ENCODE measurements at places on chromosomes 7 and 10.
A peak's percentile ranks its signal among the peaks of the same experiment; 100 is the strongest.

DNA sequence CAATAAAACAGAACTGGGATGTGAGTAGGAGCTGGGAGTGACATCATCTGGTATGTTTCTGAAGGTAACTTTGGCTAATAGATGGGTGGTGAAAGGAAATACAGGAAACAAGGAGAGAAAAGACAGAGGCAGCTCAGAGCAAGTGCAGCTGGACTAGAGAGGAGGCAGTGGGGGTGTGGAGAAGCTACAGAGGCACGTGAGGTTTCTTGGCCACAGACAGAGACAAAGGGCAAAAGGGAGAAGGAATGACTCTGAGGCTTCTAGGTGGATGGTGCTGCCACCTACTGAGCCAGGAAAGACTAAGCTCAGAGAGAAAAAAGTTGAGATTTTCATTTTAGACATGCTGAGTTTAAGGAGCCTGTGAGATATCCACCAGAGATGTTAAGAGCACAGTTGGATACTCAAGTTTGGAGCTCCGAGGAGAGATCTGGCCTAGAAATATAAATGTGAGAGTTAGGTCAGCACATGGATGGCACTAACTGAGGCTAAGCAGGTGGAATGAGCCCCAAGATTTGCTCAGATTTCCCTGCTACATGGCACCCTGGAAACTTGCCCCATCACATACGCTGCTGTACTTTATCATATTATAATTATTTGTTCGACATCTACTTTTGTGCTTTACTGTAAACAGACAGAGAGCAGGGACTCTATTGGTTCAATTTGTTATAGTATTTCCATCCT is 293.0 kb upstream of the IMMP2L start:
- DNase-seq, result peak; percentile 72

GRCh38 chr10:70917226-70917625 is 28.9 kb upstream of the PCBD1 start:
- no peak for DNase-seq

DNA sequence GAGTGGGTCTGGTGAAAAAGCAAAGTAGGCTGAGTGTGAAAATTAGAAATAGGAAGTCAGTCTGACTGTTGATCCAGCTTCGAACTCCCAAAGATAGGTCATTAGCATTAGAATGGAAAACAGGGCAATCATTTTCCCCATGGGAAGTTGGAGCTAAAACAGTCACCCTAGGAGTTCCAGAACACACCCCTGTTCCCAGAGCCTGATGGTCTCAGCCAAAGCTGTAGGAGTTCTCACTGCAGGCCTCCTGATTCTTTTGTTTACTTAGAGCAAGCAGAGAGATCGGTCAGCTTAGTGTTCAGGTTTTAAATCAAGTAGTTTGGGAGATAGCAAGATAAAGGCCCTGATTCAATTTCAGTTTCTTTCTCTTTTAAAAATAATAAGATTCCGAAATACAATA is 28.8 kb upstream of the JCAD start:
- peak; percentile 16 for DNase-seq

DNA sequence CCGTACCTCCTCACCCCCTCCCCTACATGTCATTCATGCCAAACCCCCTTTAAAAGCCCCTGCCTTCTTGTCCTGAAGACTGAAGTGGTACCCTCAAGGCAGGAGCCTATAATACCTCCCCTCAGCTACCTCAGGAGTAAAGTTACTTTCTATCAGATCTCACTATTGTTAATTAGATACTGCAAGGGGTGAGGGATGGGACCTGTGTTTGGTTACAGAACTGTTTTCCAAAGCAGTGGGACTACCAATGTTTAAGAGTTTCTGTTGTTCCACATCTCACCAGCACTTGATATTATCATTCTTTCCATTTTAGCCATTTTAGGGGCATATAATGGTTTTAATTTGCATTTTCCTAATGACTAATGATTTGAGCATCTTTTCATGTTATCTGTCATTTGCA is 196.8 kb upstream of the LRRN3 start:
- no peak for DNase-seq

- DNase-seq, result no peak
These were observed 100.3 kb downstream of the CCSER2 start for GRCh38 chr10:84428711-84429110.

GRCh38 chr10:85608706-85609105 is 757.9 kb downstream of the GRID1 start:
- DNase-seq, result no peak

GRCh38 chr7:88014581-88014980 is 80.5 kb downstream of the ADAM22 start:
- no peak for DNase-seq

DNA sequence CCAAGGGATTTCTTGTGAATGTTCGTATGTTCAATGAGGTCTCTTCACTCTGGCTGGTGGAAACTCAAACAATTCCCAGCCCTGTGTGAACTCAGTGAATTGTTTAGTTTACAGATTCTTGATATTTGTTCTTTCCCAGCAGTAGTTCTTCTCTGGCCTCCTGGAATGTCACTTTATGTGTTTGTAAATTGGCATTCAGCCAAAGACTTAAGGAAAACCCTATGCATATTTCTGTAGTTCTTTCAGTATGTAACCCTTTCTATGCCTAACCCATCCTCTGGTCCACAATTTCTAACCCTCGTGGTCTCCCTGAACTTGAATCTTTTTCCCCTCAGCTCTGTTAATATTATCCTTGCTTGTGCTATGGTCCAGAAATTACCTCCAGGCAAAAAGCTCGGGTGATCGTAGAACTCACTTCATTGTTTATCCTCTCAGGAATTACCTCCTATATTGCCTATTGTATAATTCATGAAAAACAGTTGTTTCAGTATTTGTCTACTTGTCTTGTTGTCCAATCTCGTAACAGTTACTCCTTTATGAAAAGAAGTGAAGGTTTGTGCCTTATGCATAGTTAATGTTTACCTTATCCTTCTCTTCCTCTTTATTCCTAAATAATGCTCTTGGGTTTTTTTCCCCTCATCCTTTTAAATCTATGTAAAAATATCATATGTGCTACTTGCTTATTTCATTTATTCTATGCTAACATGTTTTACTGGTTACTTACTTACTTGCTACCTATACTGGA is 23.7 kb upstream of the AGR3 start:
- peak; percentile 57 for DNase-seq

DNA sequence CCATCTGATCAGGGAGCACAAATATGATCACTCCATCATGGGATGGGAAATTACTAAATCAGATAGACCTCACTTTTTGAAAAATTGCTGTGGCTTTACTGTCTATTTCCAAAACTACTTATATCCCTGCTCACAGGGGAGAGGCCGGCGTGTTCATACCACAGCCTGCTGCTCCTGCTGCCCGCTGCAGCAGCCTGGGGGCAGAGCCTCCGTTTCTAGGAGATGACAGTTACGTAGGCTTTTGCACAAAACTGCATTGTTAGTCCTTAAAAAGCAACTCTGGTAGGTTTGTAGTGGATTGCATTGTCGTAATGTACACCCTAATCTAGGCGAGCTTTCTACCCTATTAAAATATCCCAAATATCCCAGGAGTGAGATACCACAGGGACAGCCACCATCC is 203.7 kb downstream of the EBF3 start:
- DNase-seq, result no peak

- no peak for DNase-seq
These were observed 100.7 kb downstream of the NKX6-2 start for GRCh38 chr10:132685101-132685891.

DNA sequence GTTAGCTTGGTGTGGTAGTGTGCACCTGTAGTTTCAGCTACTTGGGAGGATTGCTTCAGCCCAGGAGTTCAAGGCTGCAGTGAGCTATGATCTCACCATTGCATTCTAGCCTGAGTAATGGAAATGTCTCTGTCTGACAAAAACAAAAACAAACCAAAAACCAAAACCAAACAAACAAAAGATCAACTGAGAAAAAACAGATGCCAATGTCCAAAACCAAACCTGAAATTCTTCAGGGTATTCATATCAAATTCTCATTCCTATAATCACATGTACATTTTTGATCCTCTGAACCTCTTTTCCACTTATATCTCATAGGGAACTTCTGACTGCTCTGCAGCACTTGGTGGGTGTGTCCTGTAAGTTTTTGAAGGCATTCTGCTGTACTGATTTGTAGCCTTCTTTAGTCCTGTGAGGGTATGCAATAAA is 87.0 kb downstream of the CDK6 start:
- DNase-seq, result peak; percentile 48

DNA sequence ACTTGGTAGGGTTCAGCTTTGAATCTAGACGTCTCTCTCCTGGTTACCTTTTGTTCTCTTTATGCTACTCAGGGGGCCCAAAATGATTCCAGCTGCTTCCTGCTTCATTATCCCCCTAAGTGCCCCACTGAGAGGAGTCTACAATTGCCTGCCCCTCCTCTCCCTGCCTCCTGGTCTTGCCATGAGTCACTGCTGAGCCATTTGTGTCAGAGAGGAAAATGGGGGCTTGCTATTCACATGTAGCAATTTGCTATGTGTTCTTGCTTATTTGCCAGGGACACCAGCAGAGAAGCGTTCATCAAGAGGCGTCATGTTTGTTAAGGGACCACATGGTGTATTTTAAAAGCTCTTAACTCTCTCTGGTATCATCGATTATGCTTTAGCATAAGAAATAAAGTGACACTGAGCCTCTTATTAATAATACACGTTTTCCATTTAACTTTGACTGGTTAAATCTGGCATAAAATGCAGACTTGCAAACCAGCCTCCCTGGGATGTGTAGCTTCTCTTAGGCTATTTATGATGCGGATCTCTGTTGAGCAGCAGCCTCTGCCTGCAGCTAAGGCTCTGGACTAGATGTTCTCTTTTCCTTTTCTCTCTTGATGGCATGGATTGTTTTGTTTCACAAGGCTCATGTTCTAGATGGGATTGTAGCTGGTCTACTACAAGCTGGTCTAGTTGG is 239.3 kb downstream of the AUTS2 start:
- no peak for DNase-seq

GRCh38 chr10:28849821-28850220 is 172.5 kb downstream of the BAMBI start:
- DNase-seq, result peak; percentile 43

GRCh38 chr7:106740806-106741205 is 79.8 kb upstream of the CCDC71L start:
- DNase-seq, result no peak

- DNase-seq, result no peak
These were observed 11.7 kb downstream of the PLAC9 start for GRCh38 chr10:80144067-80144695.

- DNase-seq, result peak; percentile 65
These were observed 22.2 kb downstream of the MMS19 start for GRCh38 chr10:97475936-97476594.

- no peak for DNase-seq
These were observed 34.8 kb downstream of the CDH23 start for GRCh38 chr10:71431239-71432100.

DNA sequence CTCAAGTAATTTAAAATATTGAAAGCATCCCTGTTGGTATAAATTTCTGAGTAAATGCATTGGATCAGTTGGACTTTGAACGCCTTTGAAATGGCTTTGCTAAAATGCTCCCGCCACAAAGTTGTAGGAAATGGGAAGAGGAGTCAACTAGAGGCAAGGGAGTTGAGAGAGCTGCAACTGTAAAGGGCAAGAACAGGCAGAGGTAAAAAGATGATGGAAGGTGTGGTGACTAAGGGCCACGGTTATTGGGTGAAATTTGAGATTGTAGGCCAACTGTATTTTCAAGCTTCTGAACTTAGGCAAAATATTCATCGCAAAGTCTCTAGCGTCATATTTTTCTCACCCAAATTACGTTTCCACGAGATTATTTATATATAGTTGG is 595 bp upstream of the SUMF2 start:
- no peak for DNase-seq

DNA sequence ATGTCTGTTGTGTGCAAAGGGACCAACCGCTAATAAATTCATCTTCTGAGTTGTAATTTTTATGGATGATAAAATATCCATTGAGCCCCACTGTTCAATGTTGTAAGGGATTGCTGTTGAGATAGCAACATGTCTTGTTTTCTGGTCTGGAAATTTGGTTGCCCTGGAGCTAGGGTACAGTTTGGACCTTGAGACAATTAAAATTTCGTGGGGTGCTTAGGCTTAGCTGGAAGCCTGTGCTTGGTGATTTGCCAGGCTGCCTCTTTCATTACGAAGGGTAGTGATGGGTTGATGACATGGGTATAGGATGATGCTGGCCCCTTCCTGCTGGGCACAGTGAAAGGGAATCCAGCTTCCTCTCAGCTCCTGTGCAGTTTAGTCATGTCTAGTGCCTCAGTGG is 43.6 kb downstream of the PLCE1 start:
- DNase-seq, result no peak

GRCh38 chr7:75611557-75612178 is 119.5 kb downstream of the SPDYE5 start:
- no peak for DNase-seq

GRCh38 chr10:124903111-124903510 is 38.8 kb upstream of the ZRANB1 start:
- DNase-seq, result peak; percentile 55

DNA sequence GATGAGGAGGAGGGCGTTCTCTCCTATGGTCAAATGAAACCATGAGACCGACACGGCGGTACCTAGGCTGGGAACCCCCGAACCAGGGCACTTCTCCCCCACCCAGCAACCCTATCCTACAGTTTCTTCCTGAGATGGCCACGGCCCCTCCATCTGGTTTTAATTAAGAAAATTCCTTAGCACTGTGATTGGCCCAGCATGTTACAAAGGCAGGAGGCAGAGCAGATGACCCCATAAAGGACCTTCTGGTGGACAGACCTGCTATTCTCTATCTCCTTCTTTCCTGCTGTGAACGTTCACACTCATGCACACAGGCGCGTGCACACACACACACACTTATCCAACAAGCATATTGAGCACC is 129.4 kb downstream of the RGS10 start:
- DNase-seq, result peak; percentile 92

- DNase-seq, result no peak
These were observed 2.1 kb downstream of the CPED1 start for GRCh38 chr7:120990468-120991118.

DNA sequence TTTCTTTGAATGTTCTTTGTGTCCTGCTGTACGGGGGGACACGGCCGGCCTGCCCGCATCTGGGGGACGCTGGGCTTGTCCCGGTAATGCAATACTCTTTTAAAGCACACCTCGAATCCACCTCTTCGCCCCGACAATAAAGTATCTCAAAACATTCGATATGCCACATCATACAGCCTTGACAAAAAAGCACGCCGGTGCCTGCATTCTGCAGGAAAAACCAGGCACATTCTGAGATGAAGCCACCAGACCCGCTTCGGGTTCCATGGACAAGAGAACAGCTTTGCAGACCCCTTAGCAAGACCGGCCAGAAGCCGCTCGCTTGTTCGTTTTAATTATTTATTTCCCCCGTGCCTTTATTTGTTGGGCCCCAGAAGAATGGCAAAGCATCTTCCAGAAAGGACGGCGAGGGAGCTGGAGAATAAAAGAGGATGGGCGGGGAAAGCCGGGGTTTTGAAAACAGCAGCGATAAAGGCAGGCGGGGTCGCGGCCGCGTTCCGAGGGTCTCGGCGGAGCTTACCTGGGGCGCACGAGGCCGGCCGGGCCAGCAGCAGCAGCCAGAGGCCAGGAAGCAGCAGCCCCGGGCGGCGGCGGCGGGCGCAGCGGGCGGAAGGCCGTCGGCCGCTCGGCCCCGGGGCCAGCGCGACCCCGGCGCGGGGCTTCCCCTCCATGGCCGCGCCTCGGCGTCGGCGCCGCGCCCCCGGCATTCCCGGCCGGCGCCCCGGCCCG is 462 bp downstream of the KIAA1549 start:
- no peak for DNase-seq

GRCh38 chr7:80499350-80499953 is 12.4 kb downstream of the GNAT3 start:
- DNase-seq, result peak; percentile 87

GRCh38 chr10:110442746-110443145 is 55.0 kb upstream of the DUSP5 start:
- DNase-seq, result no peak

All from fibroblast of villous mesenchyme (primary cell).